ENCODE measurements at places on chromosomes 16 and 17.

DNA sequence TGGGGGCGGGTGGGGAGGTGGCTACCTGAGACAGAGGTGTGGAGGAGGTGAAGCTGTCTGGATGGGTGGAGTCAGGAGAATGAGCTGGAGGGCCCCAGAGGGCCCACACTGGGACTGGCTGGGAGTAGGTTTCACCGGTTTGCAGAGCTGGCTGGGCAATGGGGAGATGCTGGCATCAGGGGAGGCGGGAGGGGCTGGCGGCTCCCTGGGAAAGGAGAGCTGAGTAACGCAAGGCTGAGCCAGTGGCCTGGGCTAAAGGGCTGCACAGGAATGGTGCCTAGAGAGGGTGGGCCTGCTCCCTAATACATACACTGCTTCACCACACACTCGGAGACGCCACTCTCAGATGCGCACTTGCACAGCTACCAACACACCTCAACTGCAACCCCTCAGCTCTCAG, 12.4 kb downstream of the P3H4 start:
- DNase-seq: no peak

DNA sequence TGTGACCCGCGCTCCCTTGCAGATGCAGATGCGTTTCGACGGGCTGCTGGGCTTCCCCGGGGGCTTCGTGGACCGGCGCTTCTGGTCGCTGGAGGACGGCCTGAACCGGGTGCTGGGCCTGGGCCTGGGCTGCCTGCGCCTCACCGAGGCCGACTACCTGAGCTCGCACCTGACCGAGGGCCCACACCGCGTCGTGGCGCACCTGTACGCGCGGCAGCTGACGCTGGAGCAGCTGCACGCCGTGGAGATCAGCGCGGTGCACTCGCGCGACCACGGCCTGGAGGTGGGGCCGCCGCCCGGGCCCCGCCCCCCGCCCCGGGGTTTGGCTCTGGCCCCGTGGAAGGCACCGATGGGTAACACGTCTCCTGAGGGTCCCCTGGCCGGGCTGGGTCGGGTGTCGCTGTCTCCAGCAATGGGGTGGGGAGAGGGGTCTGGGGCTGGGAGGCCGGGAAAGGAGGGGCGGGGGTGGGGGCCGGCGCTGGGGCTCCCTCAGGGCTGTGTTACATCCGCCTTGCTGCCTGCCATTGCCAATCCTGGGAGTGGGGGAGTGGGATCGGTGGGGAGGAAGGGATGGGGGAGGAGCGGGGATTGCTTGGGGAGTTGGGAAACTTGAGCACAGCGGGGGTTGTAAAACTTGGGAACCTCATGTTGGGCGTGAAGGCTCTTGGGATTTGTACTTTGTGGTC, 737 bp downstream of the NUDT16L1 start:
- peak; percentile 53 for DNase-seq

- DNase-seq: peak; percentile 76
Measured at GRCh38 chr16:29700253-29700987, 21.4 kb downstream of the QPRT start.

- peak; percentile 59 for DNase-seq
Measured at GRCh38 chr17:7929158-7930023, at the start of gene KCNAB3. KCNAB3 (minus strand) TSS chr17:7929856; CDS start chr17:7929435, 421 bp downstream.

- DNase-seq: no peak
Measured at GRCh38 chr17:77790143-77790829, 168.2 kb upstream of the TNRC6C start.

- no peak for DNase-seq
Measured at GRCh38 chr17:66663041-66663606, 171.8 kb upstream of the CACNG5 start.

DNA sequence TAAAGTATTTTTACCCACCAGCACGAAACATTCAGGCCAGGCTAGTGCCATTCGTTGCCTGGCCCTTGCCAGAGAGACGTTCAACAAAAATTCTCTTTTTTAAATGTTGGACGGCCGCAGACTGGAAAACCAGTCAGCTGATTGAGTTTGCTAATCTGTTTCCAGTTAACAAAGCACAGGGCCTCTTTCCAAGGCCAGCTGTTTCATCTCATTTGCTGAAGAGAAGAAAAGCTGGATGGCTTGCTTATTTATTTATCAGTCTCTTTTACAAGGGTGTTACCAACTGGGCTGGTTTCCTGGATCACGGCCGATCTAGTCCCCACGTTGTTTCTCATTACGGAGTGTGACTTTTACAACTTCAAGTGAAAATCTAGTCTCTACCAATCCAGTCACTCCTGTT, 418.7 kb upstream of the DYNLRB2 start:
- DNase-seq: no peak

GRCh38 chr17:39579318-39580081, 28.2 kb downstream of the NEUROD2 start:
- DNase-seq: no peak

DNA sequence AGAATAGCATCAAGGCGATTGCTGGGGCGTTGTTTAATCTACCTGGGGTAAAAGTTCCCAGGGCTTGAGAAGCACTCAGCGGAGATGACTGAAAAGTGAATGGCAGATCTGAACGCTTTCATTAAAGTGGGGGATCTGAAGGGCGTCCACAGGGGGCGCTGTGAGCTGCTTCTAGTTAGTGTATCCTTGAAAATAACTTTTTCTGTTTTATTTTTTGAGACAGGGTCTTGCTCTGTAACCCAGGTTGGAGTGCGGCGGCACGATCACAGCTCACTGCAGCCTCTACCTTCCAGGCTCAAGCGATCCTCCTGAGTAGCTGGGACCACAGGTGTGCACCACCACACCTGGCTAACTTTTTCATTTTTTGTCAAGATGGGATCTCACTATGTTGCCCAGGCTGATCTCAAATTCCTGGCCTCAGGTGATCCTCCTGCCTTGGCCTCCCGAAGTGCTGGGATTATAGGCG, 360.4 kb downstream of the SEC14L1 start:
- DNase-seq: peak; percentile 16

GRCh38 chr17:78101112-78101511, 27.4 kb downstream of the TMC6 start:
- no peak for DNase-seq

GRCh38 chr17:28751600-28752366, 8.0 kb downstream of the TRAF4 start:
- DNase-seq: no peak

GRCh38 chr16:29154088-29154487, 169.2 kb downstream of the LAT start:
- DNase-seq: no peak

GRCh38 chr17:17650959-17651358, 30.3 kb upstream of the RAI1 start:
- no peak for DNase-seq

DNA sequence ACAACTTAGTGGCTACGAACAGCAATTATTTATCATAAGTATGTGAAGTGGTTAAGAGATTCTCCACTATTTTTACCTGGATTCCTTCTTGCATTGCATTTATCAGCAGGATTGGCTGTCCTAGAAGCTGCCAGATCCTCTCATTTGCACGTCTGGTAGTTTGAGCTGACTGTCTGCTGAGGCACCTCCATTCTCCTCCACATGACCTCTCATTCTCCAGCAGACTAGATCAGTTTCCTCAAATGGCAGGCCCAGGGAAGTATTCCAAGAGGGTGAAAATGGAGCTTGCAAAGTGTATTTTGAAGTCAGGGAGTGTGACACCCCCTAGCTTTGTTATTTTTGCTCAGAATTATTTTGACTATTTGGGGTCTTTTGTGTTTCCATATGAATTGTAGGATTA, 870.1 kb downstream of the CDH11 start:
- no peak for DNase-seq

- DNase-seq: no peak
Measured at GRCh38 chr17:17816240-17816814, 20.5 kb downstream of the SREBF1 start.

DNA sequence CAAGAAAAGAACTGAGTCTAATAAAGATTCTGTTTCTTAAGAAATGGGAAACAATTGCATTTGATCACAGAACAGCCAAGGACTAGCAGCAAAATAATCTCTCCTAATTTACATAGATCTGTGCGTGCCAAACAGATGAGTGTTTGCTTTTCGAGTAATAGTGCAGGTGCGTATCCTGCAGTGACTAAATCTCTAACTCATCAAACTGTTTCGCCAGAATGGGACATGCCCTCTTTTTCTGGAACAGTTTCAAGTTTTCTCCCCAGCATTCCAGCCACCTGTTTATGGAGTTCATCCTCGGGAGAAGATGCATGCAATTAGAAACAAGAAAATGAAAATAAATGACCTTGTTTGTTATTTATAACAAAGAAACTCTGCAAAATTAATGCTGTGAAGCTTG, 5.7 kb upstream of the TOX3 start:
- DNase-seq: no peak

GRCh38 chr16:54487933-54488332, 201.3 kb upstream of the IRX3 start:
- DNase-seq: no peak
